ENCODE measurements at places on chromosomes 7 and 10.

DNA sequence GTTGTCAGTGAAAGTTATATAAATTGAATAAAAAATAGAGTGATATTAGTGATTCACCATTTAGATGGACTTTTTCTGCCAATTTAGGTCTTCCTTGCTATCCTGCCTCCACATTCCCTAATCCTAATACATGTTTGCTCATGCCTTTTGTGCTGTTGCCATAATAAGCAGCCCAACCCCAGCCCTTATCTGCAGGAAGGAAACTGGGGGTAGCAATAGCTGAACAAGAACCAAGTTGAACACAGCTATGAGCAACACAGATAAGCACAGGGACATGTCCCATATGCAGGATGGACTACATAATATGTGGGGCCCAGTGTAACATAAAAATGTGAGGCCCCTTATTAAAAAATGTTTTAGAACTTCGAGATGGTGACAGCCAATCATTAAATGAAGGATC is 91.2 kb upstream of the AHR start:
- no peak for DNase-seq

DNA sequence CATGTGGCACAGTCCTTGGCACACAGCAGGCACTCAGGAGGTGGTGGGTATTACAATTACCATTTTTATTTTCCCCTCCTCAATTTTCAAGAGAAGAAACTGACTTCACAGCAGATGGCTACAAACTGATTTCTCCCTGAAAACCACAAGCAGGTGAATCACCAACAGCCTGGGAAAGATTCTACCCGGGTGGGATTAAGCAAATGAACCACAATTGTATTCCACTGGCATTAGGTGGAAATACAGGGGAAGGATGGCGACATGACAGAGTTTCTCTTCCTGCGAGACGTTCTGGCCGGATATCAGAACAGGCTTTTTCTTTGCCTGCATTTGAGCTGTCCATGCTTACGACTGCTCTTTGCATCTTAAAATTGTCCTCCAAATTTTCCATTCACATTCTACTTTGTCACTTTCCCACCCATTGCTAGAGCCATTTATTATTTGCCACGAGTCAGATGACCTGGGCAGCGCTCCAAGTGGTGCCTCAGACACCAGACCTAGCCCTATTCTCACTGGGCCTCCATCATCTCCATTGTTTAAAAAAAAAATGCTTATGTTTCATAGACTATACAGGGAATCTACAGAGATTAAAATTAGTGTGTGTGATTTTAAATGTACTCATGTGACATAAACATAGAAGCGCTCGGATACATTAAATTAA is 4.6 kb downstream of the DENND11 start:
- DNase-seq = no peak

GRCh38 chr7:18151422-18151821 is 123.8 kb upstream of the PRPS1L1 start:
- DNase-seq = no peak

DNA sequence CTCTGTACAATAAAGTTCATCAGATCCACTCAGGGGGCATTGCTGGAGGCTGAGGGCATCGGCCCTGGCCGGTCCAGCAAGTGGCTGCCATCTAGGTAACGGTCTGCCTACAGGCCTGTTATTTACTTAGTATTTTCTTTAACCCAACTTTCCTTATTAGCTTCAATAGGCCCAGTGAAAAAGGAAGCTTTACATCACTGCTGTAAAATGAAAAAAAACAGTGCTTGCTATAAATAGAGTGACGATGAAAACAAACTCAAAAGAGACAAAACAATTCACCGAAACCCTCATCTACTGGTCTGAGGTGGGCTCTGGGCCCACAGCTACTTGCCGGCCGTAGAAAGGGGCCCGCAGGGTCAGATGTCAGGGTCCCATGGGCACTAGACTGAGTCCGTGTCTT is 192.5 kb downstream of the ELFN1 start:
- DNase-seq = no peak

GRCh38 chr7:101120315-101120714 is 6.6 kb upstream of the SERPINE1 start:
- DNase-seq = no peak

DNA sequence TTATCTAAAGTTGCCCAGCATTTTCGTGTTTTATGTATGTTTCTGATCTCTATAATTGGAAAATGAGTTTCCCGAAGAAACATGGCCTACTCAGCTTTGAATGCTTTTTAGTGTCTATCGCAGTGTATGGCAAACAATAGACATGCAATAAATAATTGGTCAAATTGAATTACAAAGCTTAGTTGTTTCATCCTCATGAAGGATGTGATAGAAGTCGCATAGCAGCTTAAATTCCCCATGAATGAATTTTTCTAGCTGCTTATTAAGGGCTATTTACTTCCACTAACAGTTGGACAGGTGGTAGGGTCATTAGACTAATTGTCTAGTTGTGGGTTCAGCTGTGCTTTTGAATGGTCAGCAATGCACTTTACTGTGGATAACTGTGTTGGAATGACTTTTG is 467.3 kb upstream of the MBL2 start:
- DNase-seq = peak; percentile 51

DNA sequence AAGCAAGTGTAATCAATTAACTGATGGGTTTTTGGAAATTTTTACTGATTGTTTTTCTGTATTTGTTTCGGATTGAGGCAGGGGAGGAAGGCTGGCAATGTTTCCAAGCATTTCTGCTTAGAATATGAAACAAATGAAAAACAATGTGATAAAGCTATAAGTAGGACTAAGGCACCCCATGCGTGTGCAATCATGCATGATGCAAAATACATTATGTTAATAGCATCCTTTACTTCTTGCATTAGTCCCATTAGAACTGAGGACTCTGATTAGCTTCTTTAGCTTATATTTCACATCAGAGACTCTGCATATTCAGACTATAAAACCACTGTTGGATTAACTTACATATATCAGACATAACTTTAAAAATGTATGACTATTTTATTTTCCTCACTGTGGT is 48.7 kb upstream of the AGMO start:
- no peak for DNase-seq

- DNase-seq = no peak
These were observed 333.0 kb downstream of the CNTNAP2 start for GRCh38 chr7:146449625-146450024.

GRCh38 chr7:104950754-104951153 is 63.3 kb upstream of the KMT2E start:
- no peak for DNase-seq

DNA sequence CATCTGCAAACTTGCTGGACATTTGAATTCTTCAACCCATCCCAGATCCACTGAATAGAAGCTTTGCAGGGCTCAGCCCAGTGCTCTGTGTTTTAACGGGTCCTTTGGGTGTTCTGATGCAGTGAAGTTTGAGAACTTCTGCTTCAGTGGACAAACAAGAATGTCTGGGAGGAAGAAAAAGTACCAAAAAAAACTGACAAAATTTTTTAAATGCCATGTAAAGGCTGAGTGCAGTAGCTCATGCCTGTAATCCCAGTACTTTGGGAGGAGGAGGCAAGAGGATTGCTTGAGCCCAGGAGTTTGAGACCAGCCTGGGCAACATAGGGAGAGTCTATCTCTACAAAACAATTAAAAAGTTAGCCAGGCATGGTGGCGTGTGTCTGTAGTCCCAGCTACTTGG is 51.8 kb upstream of the FRMD4A start:
- DNase-seq = no peak

DNA sequence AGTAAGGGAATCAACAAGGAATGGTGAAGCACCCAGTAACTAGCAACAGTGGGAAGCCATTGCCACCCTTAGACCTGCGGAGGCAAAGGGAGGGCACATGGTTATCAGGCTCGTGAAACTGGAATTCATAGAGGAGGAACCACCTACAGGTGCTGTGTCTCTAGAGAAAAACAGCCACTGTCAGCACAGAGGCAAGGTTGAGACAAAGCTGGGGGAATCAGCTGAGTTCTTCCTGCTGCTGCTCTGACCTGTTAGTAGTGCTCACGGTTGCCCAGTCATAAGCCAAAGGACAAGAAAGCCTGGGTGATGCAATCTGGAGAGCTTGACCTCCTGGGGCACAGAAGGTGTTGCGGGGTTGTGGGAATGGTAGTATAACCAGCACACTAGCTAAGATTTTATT is 110.1 kb downstream of the TPST1 start:
- DNase-seq = no peak

DNA sequence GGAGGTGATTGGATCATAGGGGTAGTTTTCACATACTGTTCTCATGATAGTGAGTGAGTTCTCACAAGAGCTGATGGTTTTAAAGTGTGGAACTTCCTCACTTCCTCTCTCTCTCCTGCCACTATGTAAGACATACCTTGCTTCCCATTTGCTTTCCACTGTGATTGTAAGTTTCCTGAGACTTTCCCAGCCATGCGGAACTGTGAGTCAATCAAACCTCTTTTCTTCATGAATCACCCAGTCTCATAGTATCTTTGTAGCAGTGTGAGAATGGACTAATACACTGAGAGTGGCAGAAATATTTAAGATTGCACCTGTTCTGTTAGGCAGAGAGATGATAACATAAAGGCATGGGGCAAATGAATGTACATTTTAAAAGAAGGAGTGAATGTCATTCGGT is 507.8 kb downstream of the SORCS3 start:
- no peak for DNase-seq

- no peak for DNase-seq
These were observed 61.2 kb downstream of the SEMA3D start for GRCh38 chr7:85125651-85126131.
